Natural killer cell treated with Interleukin-12 subunit alpha and Interleukin-12 subunit beta and Interleukin-15 and Interleukin-18, amount 100 ng/mL, for 72 hours (primary cell): ENCODE measurements at places on chromosomes 5 and 9.

DNA sequence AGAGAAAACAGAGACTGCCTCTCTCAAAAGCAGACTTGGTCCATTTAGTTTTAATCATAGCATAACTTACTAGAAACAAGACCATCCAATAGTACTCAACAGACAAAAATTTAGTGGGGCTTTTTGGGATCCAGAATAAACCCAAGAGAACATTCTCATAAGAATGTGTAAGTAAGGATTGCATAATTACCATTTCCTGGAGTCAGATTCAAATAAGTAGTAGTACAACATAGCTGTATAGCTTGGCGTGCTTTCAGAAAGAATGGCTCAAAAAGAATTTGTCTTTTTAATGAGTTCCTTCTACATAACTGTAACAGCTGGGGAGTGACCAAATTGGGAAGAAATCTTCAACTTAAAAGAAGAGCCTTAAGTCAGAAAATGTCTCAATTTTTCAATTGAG lies 145.4 kb downstream of the DENND1A start:
- peaks cover 1% of the 10 kb centered on the region for H3K4me1 ChIP-seq
- H3K4me3 ChIP-seq, result no peak overlapping the region
- no peak for DNase-seq

DNA sequence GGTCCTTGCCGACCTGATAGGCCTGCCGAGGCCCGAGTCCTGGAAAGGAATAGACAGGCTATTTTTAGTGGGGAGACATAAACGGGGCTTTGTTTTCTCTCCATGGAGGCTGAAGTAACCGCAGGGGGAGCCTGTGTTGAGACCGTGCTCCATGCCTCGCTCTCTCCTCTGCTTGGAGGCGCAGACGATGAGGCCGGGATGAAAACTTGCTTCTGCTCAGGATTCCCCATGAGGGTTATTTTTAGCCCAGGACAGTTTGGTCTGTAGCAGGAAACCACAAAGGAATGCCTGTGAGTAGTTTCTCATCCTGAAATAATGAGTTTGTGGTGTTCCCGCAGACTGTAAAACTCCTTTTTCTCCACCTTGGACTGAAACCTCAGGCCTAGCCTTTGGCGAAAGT lies 81.9 kb upstream of the RARS1 start:
- H3K4me3 ChIP-seq, result no peak overlapping the region
- no peak overlapping the region for H3K27ac ChIP-seq
- peaks cover 12% of the 10 kb centered on the region for H3K4me1 ChIP-seq

DNA sequence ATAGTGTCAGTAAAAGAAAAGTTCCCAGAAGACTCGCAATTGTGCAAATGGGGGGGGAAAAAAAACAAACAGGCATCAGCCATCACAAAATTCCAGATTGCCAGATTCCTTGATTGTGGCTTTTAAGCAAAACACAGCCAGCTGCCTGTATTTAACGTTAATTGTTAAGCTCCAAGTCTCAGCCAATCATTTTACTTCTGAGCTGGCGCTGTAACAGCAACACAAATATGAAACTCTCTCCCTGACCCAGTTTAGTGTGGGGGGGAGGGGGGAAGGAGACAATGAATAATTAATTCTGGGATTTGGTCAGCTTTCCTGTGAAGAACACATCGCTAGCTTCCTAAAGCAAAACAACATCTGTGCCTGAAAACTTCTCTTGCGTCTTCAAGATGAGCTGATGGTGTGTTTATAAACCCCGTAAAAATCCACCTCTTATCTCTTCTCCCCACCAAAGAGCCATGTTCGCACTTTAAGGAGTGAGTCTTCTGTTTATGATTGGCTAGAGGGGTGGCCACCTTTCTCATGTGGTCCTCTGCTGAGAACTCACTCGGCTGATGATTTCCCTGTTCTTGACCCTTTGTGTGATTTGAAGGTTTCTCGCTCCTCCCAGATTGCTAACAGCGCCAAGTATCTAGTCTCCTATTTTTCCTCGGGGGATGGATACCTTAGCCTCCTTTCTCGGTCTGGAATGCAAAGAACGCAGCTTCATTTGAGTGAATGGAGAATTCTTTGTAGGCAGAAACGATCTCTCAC lies 160.2 kb upstream of the DAPK1 start:
- H3K4me3 ChIP-seq, result peak overlapping the region; percentile 57
- no peak overlapping the region for H3K27ac ChIP-seq
- DNase-seq, result no peak
- no peaks in the 10 kb centered on the region for H3K36me3 ChIP-seq

GRCh38 chr5:77168879-77169244 lies 41.6 kb upstream of the PDE8B start:
- H3K27me3 ChIP-seq, result peaks cover 8% of the 10 kb centered on the region
- no peaks in the 10 kb centered on the region for H3K4me1 ChIP-seq
- H3K36me3 ChIP-seq, result no peaks in the 10 kb centered on the region
- no peak overlapping the region for H3K4me3 ChIP-seq

DNA sequence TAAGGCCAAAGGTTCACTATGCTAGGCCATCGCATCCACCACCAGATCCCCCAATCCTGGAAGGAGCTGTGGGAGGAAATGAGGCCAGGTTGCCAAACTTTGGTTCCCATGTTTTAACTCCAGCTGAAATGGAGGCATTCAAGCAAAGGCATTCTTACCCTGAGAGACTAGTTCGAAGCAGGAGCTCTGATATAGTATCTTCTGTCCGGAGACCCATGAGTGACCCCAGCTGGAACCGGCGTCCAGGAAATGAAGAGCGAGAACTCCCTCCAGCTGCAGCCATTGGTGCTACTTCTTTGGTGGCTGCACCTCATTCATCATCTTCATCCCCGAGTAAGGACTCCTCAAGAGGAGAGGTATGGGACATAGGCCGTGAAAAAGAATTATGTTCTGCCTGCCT lies 75.6 kb downstream of the GAPVD1 start:
- no peak overlapping the region for H3K4me3 ChIP-seq
- no peak overlapping the region for H3K27ac ChIP-seq
- H3K27me3 ChIP-seq, result no peaks in the 10 kb centered on the region
- H3K4me1 ChIP-seq, result peaks cover 4% of the 10 kb centered on the region
- DNase-seq, result no peak

DNA sequence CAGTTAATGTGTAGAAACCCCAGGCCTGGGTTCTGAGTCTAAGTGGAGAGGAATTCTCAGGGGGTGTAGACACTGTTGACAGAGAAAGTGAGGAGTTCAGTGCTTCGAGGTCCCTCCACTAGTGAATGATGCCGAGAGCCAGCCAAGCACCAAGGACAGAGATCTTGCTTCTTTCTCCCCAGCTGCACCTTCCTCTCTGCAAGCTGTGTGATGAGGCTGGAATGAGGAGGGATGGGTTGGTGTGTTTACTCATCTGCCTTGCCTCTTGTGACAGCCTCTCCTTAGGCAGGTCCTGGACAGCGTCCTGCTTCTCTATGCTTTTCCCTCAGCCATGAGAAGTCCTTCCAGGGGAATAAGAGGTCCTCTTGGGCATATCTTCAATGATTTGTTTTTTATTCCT lies 35.3 kb downstream of the HNRNPH1 start:
- no peak overlapping the region for H3K27ac ChIP-seq
- H3K4me3 ChIP-seq, result no peak overlapping the region
- peaks cover 11% of the 10 kb centered on the region for H3K36me3 ChIP-seq
- peaks cover 4% of the 10 kb centered on the region for H3K4me1 ChIP-seq

DNA sequence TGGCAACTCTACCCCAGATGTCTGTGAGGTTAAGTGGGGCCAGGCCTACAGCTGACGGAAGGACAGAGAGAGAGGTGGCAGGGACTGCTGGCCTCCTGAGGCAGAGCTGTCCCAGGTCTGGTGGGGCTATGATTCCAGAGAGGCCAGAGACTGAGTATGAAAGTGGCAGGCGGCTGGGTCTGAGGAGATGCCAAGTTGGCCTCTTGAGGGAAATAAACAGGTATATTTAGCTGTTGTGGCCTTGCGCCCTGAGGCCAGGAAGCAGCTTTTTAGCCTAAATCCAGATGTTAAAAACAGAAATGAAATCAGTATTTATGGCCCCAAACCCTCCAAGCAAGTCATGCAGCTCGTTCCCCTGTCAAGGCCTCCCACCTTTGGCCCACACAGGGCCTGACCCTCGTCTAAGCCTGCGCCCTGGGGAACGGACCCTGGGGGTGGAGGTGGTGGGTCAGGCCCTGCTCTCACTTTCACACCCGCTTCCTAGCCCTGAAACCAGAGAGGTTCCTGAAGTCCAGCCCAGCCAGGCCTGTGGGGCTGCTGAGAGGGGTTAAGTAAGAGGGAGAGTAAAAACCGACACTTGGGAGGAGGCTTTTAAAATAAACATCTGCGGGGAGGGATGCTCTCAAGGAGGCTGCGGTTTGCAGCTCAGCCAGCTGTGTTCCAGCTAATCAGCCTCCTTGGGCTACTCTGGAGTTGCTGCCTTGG lies 18.7 kb downstream of the PCDHGC5 start:
- H3K36me3 ChIP-seq, result no peaks in the 10 kb centered on the region
- peaks cover 3% of the 10 kb centered on the region for H3K4me1 ChIP-seq
- H3K27ac ChIP-seq, result no peak overlapping the region
- H3K4me3 ChIP-seq, result no peak overlapping the region

- peaks cover 5% of the 10 kb centered on the region for H3K4me1 ChIP-seq
- no peaks in the 10 kb centered on the region for H3K36me3 ChIP-seq
- H3K4me3 ChIP-seq, result no peak overlapping the region
- H3K27ac ChIP-seq, result no peak overlapping the region
- no peak for DNase-seq
Measured at GRCh38 chr9:126173929-126174328, 152.7 kb upstream of the MVB12B start.

DNA sequence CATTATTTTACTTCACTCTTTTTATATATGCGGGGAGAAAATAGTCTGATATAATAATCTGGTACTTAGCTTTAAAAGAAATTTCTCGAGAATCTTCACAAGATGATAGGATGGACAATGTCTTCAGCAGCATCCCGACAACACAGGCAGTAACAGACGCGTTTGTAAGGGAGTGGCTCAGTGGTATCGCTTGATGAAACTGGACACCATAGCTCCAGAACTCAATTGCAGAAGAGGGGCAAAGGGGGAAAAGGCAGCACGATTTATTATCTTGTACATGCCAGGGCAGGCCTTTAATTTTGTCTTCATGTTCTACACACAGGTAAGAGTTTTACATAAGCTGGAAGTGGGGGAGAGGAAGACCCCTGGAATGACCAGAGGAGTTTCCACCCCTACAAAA lies 15.7 kb downstream of the IL4 start:
- peak overlapping the region; percentile 89 for H3K27ac ChIP-seq
- no peaks in the 10 kb centered on the region for H3K36me3 ChIP-seq
- peaks cover 39% of the 10 kb centered on the region for H3K4me1 ChIP-seq
- peak overlapping the region; percentile 51 for H3K4me3 ChIP-seq
- peaks cover 6% of the 10 kb centered on the region for H3K27me3 ChIP-seq

- peak overlapping the region; percentile 82 for H3K27ac ChIP-seq
- peaks cover 10% of the 10 kb centered on the region for H3K36me3 ChIP-seq
- H3K4me3 ChIP-seq, result no peak overlapping the region
- H3K27me3 ChIP-seq, result no peaks in the 10 kb centered on the region
- no peak for DNase-seq
Measured at GRCh38 chr9:92960561-92961290, 13.4 kb downstream of the FGD3 start.

- peaks cover 5% of the 10 kb centered on the region for H3K4me1 ChIP-seq
- H3K4me3 ChIP-seq, result no peak overlapping the region
- H3K27ac ChIP-seq, result no peak overlapping the region
- peaks cover 11% of the 10 kb centered on the region for H3K27me3 ChIP-seq
Measured at GRCh38 chr9:15135164-15135792, 171.7 kb downstream of the TTC39B start.

GRCh38 chr9:124264823-124265233 lies 7.1 kb downstream of the NEK6 start:
- no peaks in the 10 kb centered on the region for H3K27me3 ChIP-seq
- no peak overlapping the region for H3K27ac ChIP-seq
- no peak for DNase-seq
- no peaks in the 10 kb centered on the region for H3K36me3 ChIP-seq
- no peak overlapping the region for H3K4me3 ChIP-seq

GRCh38 chr9:1759009-1759408 lies 256.1 kb upstream of the SMARCA2 start:
- no peaks in the 10 kb centered on the region for H3K27me3 ChIP-seq
- no peaks in the 10 kb centered on the region for H3K36me3 ChIP-seq
- H3K4me1 ChIP-seq, result no peaks in the 10 kb centered on the region
- no peak for DNase-seq
- no peak overlapping the region for H3K4me3 ChIP-seq

DNA sequence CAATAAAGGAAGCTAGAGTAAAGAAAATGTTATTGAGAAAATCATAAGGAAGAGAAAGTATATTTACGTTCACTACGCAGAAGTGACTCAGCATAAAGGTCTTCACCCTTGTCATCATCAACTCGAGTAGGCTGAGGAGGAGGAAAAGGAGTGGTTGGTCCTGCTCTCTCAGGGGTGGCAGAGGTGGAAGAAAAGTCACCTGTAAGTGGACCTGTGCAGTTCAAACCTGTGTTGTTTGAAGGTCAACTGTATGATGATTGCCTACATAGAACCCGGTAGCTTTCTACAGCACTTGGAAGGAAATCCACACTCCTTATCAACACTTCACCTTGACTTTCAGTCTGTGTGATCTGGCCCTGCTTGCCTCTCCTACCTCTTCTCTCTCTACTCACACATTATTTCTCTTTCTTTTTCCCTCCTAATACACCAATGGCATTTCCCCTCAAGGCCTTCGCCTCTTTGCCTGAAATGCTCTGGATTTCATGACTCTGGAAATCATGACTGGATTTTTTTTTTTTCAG lies 109.3 kb upstream of the CPEB4 start:
- H3K36me3 ChIP-seq, result no peaks in the 10 kb centered on the region

GRCh38 chr5:13816126-13816525 lies 128.4 kb downstream of the DNAH5 start:
- DNase-seq, result no peak
- no peak overlapping the region for H3K27ac ChIP-seq
- H3K27me3 ChIP-seq, result no peaks in the 10 kb centered on the region
- H3K4me1 ChIP-seq, result no peaks in the 10 kb centered on the region
- H3K4me3 ChIP-seq, result no peak overlapping the region
- H3K36me3 ChIP-seq, result no peaks in the 10 kb centered on the region

- H3K4me1 ChIP-seq, result peaks cover 3% of the 10 kb centered on the region
- no peaks in the 10 kb centered on the region for H3K36me3 ChIP-seq
- H3K4me3 ChIP-seq, result no peak overlapping the region
Measured at GRCh38 chr5:151671950-151672349, 14.8 kb downstream of the SPARC start.

DNA sequence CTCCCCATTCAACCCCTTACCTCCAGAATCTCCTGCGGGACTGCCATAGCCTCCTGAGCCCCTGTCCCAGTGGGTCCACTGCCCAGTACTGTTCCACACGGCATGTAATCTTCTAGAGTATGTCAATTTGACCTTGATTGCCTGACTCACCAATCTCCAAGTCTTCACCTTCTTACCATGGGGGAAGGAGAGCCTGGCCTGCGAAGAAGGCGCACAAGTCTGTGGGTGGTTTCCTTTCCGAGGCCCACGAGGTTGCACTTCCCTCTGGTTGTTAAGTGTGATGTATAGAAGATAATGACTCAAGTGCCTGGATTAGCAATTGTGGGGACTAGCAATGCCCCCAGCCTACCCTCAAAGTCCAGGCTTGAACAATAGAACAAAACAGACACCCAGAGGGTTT lies 8.1 kb upstream of the TENT4A start:
- H3K4me3 ChIP-seq, result peak overlapping the region; percentile 43
- H3K36me3 ChIP-seq, result no peaks in the 10 kb centered on the region
- DNase-seq, result no peak
- H3K27me3 ChIP-seq, result peaks cover 8% of the 10 kb centered on the region
- H3K27ac ChIP-seq, result peak overlapping the region; percentile 45
- peaks cover 5% of the 10 kb centered on the region for H3K4me1 ChIP-seq

- no peaks in the 10 kb centered on the region for H3K4me1 ChIP-seq
- H3K27ac ChIP-seq, result no peak overlapping the region
- DNase-seq, result no peak
- H3K27me3 ChIP-seq, result peaks cover 10% of the 10 kb centered on the region
- H3K4me3 ChIP-seq, result no peak overlapping the region
Measured at GRCh38 chr5:77312413-77312812, 101.9 kb downstream of the PDE8B start.

- no peaks in the 10 kb centered on the region for H3K36me3 ChIP-seq
- H3K4me1 ChIP-seq, result no peaks in the 10 kb centered on the region
- peak overlapping the region; percentile 48 for H3K27ac ChIP-seq
- no peaks in the 10 kb centered on the region for H3K27me3 ChIP-seq
Measured at GRCh38 chr9:76530458-76531110, 71.6 kb downstream of the GCNT1 start.
